ENCODE measurements at places on chromosomes 4 and X.

DNA sequence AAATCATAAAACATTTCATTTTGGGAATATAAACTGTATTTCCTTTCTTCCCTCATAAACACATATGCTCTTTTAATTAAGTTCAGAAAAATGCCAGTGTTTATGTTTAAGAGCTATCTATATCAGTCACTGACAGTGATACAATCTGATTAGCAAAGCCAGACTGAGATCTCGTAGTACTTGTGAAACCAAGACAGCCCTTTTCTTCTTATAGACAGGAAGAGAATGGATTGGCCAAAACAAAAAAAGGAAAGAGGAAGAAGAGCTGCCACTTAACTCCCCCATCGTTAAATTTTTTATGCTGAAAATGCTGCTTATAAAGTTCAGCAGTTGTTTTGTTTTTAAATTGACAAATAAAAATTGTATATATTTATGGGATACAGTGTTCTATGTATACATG lies 87.4 kb downstream of the PLAC1 start:
- H3K27me3 ChIP-seq = no peaks in the 10 kb centered on the region
- no peak for DNase-seq
- peak overlapping the region; percentile 61 for H3K27ac ChIP-seq
- H3K36me3 ChIP-seq = no peaks in the 10 kb centered on the region
- no peak overlapping the region for H3K4me3 ChIP-seq

DNA sequence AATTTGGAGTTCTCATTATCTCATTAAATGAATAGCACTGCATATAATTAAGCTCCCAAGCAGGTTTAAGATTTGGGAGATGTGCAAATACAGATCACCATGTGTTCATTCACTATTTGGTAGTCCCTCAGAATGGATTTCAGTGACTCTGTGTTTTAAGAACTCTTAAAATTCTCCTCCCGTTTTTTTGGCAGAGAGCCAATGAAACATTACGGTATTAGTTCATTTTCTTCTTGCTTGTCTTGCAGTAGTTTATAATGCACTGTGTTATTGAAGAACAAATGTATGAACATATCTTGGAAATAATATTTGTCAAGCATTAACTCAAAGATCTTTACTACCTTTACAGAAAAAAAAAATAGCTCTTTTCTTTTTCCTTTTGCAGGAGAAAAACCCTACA lies 32.7 kb downstream of the KLF3 start:
- H3K27ac ChIP-seq = no peak overlapping the region
- no peaks in the 10 kb centered on the region for H3K4me1 ChIP-seq
- H3K36me3 ChIP-seq = peaks cover 20% of the 10 kb centered on the region

GRCh38 chrX:134688839-134689238 lies 30.6 kb upstream of the PLAC1 start:
- no peak for DNase-seq
- H3K4me3 ChIP-seq = no peak overlapping the region
- no peaks in the 10 kb centered on the region for H3K4me1 ChIP-seq
- no peaks in the 10 kb centered on the region for H3K36me3 ChIP-seq

DNA sequence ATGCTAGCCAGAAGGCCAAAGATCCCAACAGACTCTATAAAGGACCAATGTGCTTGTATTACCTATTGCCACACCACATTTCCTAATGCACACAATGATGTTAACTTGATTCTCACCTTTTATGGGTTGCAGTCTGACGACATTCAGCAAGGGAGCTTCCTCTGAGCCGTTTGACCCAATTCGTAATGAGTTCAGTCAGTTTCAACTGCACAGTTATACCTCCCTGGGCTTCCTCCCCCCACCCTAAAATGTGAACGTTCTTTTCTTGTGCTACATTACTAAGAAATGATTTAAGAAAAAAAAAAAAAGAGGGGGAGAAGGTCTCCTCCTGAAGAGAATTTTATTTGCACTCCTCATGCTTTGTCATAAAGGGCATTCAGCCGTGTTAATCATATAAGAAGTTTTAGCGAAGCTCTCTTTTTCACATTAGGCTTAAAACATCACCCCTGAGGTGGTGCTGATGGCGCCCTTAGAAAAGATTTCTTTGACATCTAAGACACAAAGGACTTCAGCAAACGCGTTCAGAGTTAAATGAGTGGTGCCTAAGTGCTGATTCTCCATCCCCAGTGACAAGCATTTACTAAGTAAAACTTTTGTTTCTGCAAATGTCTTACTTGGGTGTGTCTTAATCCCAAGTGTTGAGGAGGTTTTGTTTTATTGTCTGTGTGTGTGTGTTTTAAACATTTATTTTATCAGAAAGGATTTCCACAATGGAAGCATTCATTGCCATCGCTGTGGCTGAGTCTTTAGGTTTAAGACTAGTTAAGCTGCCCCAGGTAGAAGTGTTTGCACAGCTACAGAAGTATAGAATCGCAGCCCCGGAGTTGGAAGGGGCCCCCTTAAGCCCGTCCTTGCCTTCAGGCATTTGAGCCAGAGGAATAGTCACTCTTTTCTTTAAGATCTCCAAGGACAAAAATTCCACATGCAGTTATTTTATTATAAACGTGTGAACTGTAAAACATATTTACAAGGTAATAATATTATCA lies 15.2 kb upstream of the GPC3 start:
- H3K4me1 ChIP-seq = peaks cover 43% of the 10 kb centered on the region
- no peak for DNase-seq
- H3K36me3 ChIP-seq = no peaks in the 10 kb centered on the region
- H3K27me3 ChIP-seq = no peaks in the 10 kb centered on the region

GRCh38 chrX:74085642-74086236 lies 218.2 kb upstream of the ZCCHC13 start:
- H3K27me3 ChIP-seq = no peaks in the 10 kb centered on the region
- H3K36me3 ChIP-seq = no peaks in the 10 kb centered on the region
- DNase-seq = no peak
- no peak overlapping the region for H3K4me3 ChIP-seq
- no peaks in the 10 kb centered on the region for H3K4me1 ChIP-seq
- H3K27ac ChIP-seq = no peak overlapping the region

GRCh38 chrX:2955281-2955680 lies 26.1 kb upstream of the ARSD start:
- no peaks in the 10 kb centered on the region for H3K4me1 ChIP-seq
- H3K36me3 ChIP-seq = no peaks in the 10 kb centered on the region
- no peak for DNase-seq
- H3K4me3 ChIP-seq = no peak overlapping the region

DNA sequence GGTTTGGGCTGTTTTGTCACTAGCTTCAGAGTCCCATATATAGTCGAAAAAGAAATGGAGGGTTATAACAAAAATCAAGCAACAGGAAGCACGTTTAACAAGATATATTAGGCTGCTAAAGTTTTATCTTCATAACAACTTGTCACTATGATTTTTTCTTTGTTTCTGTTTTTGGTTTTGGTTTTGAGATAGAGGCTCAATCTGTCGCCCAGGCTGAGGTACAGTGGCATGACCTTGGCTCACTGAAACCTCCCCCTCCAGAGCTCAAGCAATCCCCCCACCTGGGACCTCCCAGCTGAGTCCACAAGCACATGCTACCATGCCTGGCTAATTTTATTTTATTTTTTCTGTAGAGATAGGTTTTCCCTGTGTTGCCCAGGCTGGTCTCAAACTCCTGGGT lies 2664.4 kb downstream of the ARAP2 start:
- no peaks in the 10 kb centered on the region for H3K36me3 ChIP-seq
- H3K27me3 ChIP-seq = no peaks in the 10 kb centered on the region
- DNase-seq = no peak
- H3K4me1 ChIP-seq = no peaks in the 10 kb centered on the region
- no peak overlapping the region for H3K27ac ChIP-seq

GRCh38 chr4:163071308-163071707 lies 95.4 kb downstream of the NAF1 start:
- no peak overlapping the region for H3K27ac ChIP-seq
- H3K4me3 ChIP-seq = no peak overlapping the region
- H3K4me1 ChIP-seq = no peaks in the 10 kb centered on the region
- H3K27me3 ChIP-seq = no peaks in the 10 kb centered on the region

GRCh38 chr4:6190486-6190885 lies 9.9 kb downstream of the JAKMIP1 start:
- no peak overlapping the region for H3K4me3 ChIP-seq
- no peaks in the 10 kb centered on the region for H3K27me3 ChIP-seq
- no peak overlapping the region for H3K27ac ChIP-seq
- no peak for DNase-seq
- no peaks in the 10 kb centered on the region for H3K36me3 ChIP-seq

DNA sequence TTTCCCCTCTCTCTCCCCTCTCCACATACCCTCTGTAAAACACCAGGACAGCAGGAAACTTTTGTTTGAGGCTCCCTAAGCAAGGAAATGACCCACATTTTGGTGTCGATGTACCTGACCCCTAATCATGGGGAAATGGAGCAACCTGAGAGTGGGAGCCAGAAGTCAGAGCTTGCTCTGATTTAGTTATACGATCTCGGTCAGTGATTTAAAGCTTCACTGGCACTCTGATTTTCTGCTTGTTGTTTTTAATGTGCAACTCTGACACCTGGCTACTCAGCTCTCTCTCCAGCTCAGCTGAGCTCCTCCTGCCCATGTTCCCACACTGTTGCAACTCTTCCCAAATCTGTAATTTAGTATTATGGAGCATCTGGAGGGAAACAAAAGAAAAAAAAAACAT lies 408.6 kb downstream of the ADAM29 start:
- no peak overlapping the region for H3K27ac ChIP-seq
- DNase-seq = no peak
- H3K4me3 ChIP-seq = no peak overlapping the region

- no peaks in the 10 kb centered on the region for H3K27me3 ChIP-seq
- peaks cover 6% of the 10 kb centered on the region for H3K4me1 ChIP-seq
- no peak overlapping the region for H3K27ac ChIP-seq
- no peak for DNase-seq
- H3K36me3 ChIP-seq = no peaks in the 10 kb centered on the region
Observed at GRCh38 chrX:39728852-39729598, 368.7 kb downstream of the BCOR start.

DNA sequence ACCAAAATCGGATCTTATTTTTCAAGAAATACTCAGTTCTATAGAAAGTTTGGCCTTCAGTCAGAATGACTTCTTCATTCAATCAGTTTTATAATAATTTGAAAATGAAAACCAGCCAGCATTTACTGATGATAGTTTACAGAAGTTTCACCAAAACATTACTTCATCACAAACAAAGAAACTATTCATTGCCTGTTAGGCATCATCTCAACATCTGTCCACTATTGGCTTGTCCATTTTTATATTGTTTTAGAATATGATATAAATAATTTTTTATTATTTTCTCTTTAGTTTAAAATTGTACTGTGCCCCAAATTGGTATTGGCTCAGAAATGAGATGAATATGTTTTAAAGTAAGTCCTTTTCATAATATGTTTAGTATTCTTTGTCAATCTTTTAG lies 38.4 kb downstream of the FAT4 start:
- no peak for DNase-seq
- no peaks in the 10 kb centered on the region for H3K36me3 ChIP-seq
- H3K27ac ChIP-seq = no peak overlapping the region
- H3K4me1 ChIP-seq = peaks cover 3% of the 10 kb centered on the region
- H3K27me3 ChIP-seq = no peaks in the 10 kb centered on the region

- H3K36me3 ChIP-seq = no peaks in the 10 kb centered on the region
- H3K27me3 ChIP-seq = no peaks in the 10 kb centered on the region
- H3K4me3 ChIP-seq = no peak overlapping the region
- H3K27ac ChIP-seq = no peak overlapping the region
- DNase-seq = no peak
Observed at GRCh38 chrX:74063426-74064155, 240.4 kb upstream of the ZCCHC13 start.

- no peaks in the 10 kb centered on the region for H3K36me3 ChIP-seq
- no peaks in the 10 kb centered on the region for H3K27me3 ChIP-seq
- peak; percentile 90 for DNase-seq
Observed at GRCh38 chr4:153137159-153137558, 67.1 kb upstream of the TRIM2 start.

- H3K36me3 ChIP-seq = no peaks in the 10 kb centered on the region
- H3K4me1 ChIP-seq = no peaks in the 10 kb centered on the region
- no peak overlapping the region for H3K27ac ChIP-seq
- H3K27me3 ChIP-seq = no peaks in the 10 kb centered on the region
- no peak for DNase-seq
- no peak overlapping the region for H3K4me3 ChIP-seq
Observed at GRCh38 chr4:189802884-189803283, 137.8 kb upstream of the FRG1 start.

GRCh38 chrX:22059775-22060174 lies 27.6 kb downstream of the PHEX start:
- DNase-seq = no peak
- no peak overlapping the region for H3K4me3 ChIP-seq
- no peak overlapping the region for H3K27ac ChIP-seq
- peaks cover 11% of the 10 kb centered on the region for H3K4me1 ChIP-seq
- H3K27me3 ChIP-seq = no peaks in the 10 kb centered on the region

GRCh38 chr4:173436149-173436579 lies 37.2 kb upstream of the SCRG1 start:
- no peaks in the 10 kb centered on the region for H3K27me3 ChIP-seq
- no peak for DNase-seq
- H3K4me1 ChIP-seq = no peaks in the 10 kb centered on the region
- no peak overlapping the region for H3K4me3 ChIP-seq
